SJSA1 (cell line): ENCODE measurements at places on chromosomes 12 and 14.

- DNase-seq, result peak; percentile 78
These were observed 4.4 kb downstream of the KRT86 start for GRCh38 chr12:52278575-52279421.

DNA sequence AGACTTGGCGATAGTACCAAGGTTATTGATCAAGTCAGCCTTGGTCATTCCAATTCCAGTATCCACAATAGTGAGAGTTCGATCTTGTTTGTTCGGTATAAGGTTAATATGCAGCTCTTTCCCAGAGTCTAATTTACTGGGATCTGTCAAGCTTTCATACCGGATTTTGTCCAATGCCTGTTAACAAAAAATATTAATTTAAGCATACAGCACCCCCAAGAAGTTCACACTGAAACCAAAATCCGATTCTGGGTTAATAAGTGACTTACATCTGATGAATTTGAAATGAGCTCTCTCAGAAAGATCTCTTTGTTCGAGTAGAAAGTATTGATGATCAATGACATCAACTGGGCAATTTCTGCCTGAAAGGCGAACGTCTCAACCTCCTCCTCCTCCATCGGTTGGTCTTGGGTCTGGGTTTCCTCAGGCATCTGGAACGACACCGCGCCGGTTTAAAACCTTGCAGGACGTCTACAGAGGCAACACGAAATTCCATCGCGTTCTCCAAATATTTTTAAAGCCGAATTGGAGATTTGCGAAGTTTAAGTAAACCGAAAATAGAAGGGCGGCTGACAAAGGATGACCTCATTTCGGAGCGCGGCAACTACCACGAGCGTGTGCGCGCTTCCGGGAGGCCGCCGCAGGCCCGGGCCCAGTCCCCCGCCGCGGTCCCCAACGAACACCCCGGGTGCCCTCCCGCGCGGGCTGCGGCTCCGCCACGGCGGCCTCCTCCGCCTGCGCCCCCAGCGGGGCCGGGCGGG, 716 bp downstream of the HSP90AA1 start:
- peak; percentile 55 for DNase-seq

GRCh38 chr12:72141381-72141780, 130.8 kb upstream of the TRHDE start:
- DNase-seq, result no peak

DNA sequence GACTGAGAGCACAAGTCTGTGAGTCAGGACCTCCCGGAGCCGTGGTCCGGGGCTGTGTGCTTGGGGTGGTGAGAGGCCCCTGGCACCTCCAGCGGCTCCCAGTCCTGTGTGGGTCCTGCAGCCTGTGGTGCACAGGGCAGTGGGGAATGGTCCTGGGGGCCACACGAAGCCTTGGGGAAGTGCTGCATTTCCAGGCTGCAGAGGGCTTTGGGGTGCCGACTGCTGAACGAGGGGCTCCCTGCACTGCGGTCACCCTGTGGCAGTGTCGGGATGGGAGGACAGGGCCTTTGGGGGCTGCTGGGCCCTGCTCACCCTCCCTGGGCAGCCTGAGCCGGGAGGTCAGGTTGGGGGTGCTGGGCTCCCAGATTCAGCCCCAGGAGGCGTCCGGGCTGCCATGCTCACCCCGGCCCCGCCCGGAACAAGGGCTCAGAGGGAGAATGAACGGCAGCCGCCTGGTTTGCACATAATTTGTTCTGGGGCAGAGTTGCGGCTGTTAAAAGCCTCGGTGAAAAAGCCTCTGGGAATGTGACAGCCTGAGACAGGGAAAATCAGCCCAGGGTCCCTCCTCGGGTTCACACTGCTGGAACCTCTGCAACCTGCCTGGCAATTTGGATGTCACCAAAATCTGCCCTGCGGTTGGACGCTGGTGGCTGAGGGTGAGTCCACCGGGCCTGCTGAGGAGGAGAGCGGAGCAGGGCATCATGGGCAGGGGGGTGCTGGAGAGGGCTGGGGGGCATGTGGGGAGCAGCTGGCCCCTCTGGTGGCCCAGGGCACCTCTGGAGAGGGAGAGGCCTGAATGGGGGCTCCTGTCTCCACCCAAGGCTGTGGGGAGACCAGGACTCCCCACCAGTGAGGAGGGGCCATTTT, 109.2 kb downstream of the KIF26A start:
- DNase-seq, result no peak

GRCh38 chr12:106113042-106113441, 25.7 kb downstream of the NUAK1 start:
- peak; percentile 75 for DNase-seq

GRCh38 chr12:67018105-67018504, 251.1 kb upstream of the CAND1 start:
- no peak for DNase-seq

DNA sequence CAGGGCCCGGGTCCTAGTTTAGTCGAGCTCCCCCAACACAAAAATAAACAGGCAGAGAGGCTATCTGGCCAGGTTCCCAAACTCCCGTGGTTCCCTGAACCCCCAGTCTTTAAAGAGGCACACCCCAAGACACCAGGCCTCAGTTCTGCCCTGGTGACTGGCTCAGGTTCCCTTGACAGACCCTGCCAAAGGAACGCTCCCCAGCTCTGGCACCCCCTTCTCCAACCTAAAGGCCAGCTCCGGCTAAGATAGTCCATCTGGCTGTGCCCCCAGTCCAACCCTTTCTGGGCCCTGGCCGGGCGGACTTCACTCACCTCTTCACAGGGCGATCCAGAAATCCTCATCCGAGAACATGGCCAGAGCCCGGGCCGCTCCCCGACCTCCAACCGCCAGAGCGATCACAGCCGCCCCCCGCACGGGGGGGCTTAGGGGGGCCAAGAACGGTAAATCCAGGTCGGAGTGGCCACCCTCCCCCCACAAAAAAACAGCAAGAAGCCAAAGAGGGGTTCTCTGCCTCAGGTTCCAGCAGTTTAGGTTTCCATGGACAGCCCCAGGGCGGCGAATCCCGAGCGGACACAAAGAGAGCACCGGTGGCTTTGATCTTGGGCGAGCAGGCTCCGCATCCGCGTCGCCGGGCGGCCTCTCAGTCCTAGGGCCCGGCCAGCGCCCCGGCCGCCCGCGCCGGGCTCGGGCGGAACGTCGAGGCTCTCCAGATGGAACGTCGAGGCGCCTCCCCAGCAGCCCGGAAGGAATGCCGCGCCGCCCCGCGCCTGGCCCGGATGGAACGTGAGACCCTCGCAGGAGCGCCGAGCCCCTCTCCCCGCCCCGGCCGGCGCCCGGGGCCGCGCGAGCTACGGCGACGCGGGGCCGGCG, 1.1 kb downstream of the KMT2D start:
- DNase-seq, result peak; percentile 38

- no peak for DNase-seq
These were observed 61.6 kb downstream of the EFCAB11 start for GRCh38 chr14:89892953-89893352.

GRCh38 chr12:124188561-124189405, 106.1 kb upstream of the RFLNA start:
- no peak for DNase-seq

- DNase-seq, result no peak
These were observed 41.4 kb upstream of the EPS8 start for GRCh38 chr12:15830538-15830937.

- no peak for DNase-seq
These were observed 31.1 kb upstream of the SLC38A2 start for GRCh38 chr12:46403719-46404070.

GRCh38 chr12:127107744-127108143, 1159.2 kb upstream of the TMEM132C start:
- no peak for DNase-seq

DNA sequence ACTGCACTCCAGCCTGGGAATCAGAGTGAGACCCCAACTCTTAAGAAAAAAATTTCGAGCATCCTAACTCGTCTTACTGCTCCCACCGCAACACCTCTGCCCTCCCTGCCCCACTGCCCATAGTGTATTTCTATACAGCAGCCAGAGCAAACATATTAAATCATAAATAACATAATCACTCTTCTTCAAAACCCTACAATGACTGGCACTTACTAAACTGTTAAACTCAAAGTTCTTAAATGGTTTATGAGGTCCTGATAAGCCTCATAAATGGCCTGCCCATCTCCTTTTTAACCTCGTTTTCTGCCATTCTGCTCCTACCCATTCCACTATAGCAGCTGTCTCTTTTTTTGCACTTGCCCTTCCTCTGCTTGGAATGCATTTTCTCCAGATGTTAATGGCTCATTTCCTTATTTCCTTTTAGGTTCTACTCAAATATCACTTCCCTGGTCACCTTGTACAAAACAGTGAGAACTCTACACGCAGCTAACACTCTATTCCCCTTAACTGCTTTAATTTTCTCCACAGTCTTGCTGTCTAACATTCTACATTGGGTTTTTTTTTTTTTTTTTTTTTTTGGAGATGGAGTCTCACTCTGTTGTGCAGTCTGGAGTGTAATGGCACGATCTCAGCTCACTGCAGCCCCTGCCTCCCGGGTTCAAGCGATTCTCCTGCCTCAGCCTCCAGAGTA, 45.2 kb downstream of the CDK17 start:
- DNase-seq, result no peak

DNA sequence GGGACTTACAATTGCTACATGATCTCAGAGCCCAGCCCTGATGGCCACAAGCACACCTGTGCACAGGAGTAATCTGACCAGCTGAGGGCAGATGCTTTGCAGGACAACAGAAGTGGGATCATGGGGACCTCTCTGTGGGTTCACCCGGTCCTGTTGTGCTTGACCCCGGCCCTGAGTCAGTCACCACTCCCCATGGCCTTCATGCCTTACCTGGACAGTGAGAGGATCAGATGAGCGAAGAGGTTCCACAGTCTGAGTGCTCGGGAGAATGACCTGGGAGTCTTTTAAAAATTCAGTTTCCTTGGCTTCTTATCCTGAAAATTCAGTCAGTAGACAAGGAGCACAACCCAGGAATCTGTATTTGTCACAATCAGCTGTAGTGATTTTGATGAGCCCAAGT, 88.1 kb downstream of the NTF3 start:
- DNase-seq, result no peak

DNA sequence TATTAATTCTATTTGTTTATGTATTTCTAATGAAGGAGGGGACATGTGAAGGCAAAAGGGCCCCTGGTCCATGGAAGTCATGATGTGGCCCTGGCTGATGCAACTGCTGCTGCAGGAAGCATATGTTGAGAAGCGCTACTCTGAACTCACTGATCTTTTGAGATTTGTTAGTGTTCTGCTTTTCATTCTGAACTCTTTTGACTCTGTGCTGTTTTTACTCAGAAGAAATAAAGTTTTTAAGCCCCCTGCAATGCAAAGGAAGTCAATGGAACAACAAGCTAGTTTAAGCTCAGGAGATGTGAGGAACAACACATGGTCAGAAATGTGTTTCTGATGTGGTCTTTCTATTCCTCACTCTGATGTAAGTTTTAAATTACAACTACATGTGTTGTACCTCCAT, 88.9 kb upstream of the BTG1 start:
- DNase-seq, result no peak

DNA sequence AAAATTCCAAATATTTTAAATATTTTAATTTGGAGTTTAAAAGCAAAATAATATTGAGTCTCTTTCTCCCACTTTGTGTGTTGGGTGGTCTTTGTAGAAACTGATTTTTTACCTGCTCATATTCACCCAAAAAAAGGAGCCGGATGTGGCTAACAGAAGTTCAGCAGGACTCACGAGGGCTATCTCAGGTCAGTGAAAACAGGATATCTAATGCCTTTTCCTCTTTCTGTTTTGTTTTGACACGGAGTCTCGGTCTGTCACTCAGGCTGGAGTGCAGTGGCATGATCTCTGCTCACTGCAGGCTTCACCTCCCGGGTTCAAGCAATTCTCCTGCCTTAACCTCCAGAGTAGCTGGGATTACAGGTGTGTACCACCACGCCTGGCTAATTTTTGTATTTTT, 30.8 kb downstream of the COA8 start:
- no peak for DNase-seq

DNA sequence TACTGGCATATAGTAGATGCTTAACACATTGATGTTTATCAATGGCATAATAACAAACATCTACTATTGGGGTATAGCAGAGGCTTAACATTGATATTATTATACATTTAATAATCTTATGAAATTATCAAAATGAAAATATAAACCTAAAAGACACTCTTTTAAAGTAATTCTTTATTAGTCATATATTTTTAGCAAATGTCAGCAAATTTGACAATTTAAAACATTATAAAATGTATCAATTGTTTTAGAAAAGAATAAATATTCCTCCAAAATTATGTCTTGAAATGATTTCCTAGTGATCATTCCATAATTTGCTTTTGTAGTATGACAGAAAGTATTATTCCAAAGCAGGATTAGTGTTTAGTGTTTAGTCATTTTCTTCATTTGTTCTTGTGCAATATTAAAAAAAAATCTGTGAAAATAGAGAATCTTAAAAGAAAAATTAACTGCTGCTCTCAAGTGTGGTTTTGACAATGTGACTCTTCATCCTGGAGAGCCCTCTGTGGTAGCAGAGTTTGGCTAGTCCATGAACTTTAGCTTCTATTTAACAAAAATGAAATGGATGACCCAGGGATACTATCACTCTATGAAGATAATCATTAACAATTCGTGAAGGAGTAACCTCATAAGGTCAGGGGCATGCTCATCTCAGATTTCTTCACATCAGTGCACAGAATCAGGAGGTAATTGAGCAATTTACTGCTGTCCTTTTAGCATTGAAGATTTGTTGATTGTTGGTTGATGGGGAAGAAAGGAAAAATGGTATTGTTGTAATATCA, 1018.5 kb downstream of the LRFN5 start:
- no peak for DNase-seq

DNA sequence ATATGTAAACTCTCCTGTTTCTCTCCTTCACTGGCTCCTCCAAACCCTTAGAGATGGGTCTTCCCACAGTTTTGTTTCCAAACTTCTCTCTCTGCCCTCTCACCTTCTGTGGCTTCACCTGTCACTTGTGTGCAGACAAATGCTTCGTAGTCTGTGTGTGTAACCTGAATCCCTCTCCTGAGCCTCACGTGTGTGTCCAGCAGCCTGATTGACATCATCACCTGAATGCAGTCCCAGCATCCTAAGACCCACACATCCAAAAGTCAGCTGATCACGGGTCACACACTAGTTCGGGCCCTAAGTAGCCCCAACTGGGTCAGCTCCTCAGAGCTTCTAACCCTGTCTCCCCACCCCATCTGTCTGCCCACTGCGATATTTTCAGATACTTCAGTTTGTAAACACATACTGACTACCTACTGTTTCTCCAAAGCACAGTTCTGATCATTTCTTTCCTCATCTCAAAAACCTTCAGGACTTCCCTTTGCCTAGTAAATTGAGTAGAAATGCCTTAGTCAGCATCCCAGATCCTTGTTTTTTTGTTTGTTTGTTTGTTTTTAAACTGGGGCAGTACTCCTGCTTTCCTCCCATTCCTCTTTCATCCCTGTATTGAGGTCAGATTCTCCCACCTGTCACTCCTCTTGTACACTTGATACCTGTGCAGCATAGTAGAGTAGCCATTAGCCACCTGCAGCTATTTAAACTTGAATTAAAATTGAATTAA, 23.7 kb downstream of the FNTB start:
- no peak for DNase-seq

GRCh38 chr12:62976110-62976662, 41.2 kb upstream of the PPM1H start:
- peak; percentile 79 for DNase-seq

GRCh38 chr14:58100735-58101368, 51.2 kb downstream of the ARMH4 start:
- no peak for DNase-seq

GRCh38 chr14:84209031-84209430, 1320.9 kb upstream of the FLRT2 start:
- no peak for DNase-seq
